Glomerular endothelial cell (primary cell): ENCODE measurements at places on chromosomes 2 and 18.
A peak's percentile ranks its signal among the peaks of the same experiment; 100 is the strongest.

DNA sequence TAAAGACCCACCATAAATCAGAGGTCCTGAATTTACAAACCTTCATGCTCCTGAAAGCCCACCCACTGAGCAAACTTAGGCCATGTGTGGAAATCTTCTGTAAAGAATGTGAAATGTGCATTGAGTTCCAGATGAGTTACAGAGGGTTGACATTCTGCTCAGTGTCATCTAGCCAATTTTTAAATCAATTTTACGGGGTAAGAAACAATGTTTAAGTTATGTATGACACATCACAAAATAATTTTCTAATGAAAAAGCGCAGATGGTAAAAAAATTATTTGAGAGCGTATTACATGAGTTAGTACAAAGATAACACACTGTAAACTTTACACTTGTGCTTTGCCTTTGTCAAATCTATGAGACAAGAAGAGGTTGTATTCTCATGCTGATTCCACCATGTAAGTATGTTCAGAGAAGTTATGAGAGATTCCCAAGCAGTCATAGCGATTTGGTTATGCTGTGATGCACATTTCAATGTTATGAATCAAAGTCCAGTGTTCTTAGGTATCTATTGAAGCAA, 446.3 kb downstream of the ADCYAP1 start:
- no peak for DNase-seq

DNA sequence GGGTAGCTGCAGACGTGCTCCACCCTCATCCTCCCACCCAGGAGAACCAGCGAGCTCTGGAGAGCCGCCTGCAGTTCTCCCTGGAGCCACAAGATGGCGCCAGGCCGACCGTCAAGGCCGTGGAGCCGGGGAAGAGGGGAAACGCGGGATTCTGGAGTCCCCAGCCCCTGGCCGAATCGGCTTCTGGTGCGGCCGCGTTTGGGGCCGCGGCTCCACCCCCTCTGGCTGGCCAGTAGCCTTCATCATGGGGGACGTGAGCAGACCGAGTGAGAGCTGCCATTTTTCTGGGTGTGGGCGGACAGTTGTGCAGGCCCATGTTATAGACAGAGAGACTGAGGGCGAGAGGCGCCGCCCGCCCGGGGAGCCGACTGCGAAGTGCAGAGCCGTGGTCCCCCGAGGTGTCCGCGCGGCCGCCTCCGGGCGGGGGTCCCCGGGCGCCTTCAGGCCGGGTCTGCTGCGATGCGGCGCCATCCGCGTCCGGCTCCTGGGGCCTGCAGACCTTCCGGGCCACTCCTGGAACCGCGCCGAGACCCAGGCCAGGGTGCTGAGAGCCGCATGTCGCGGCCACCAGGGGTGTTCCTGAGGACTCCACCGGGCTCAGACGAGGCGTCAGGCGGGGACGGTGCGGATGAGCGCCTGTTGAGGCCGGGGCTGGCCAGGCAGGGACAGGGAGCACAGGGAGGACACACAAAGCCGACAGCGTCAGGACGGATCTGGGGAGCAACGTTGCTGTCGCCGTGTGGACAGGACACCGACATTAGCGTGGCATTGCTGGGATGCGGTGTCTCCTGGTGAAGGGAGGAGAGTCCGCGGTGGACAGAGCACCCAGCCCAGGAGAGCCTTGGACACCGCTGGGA, 418.2 kb upstream of the HS6ST1 start:
- peak; percentile 23 for DNase-seq

DNA sequence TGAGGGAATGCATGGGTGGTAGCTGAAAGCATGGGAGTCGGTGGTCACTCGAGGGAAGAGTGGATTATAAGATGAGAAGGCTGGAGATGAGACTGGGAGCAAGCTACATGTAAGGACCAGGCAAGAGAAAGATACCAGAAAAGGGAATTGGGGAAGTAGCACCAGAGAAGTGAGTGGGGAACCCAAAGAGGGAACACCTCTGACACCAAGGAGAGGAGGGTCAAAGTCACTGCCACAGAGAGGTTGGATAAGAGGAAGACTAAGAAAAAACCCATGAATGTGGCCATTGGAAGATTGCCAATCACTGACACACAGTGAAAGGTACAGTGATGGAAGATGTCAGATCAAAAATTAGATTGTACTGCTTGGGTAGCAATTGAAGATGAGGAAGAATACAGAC, 473.9 kb downstream of the BCL11A start:
- DNase-seq = no peak

DNA sequence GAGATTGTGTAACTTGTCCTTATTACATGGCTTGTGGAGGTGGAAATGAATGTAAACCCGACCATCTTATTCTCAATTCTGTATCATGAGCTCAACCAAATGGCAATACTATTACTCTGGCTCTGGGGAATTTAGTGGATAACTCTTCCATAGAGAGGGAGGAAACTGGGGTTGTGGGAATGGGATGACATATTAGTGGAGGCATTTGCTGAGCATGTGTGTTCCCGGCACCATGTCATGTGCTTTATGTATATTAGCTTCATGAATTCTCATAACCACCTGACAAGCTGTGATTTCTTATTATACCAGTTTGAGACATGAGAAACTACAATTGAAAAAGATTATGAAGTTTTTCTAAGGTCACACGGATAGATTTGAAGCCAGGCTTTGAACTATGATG, 112.8 kb upstream of the TMEFF2 start:
- DNase-seq = no peak

DNA sequence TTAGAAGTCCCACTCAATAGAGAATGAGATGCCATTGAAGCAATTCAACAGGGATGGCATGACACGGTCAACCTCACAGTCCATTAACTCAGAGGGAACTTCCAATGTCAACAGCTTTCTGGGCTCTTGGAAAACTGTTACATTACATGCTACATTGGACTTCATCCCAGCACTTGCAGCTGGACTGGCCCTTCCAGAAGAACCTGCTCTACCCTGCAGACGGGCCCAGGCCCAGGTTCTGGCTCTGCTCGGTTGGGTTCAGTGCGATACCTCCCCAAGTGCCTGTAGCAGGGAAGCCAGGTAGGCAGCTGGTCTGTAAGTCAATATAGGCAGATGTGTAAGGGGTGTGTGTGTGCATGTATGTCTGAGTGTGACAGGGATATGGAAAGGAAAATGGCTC, 12.9 kb downstream of the LAMA1 start:
- no peak for DNase-seq

DNA sequence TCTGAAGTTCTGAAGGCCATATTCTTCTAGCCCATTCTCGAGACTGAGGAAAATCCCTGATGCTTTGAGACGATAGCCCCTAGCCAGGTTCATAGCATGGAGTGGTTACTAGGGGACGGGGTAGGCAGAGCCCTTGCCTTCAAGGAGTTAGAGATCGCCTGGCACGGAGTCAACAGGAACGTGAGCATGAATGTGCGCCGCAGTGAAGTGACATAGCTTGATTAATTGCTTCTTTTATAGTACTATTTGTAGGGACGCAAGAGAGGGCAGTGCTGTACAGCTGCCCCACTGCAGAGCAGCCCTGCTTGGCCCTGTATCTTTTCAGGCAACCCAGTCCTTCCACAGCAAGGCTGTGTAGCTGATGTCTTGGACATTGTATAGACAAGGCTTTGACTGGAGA, 26.2 kb downstream of the HRH4 start:
- DNase-seq = no peak

GRCh38 chr2:181850936-181851560, 40.5 kb upstream of the ITPRID2 start:
- DNase-seq = no peak

- no peak for DNase-seq
These were observed 128.7 kb downstream of the PLA2R1 start for GRCh38 chr2:159933727-159934049.

DNA sequence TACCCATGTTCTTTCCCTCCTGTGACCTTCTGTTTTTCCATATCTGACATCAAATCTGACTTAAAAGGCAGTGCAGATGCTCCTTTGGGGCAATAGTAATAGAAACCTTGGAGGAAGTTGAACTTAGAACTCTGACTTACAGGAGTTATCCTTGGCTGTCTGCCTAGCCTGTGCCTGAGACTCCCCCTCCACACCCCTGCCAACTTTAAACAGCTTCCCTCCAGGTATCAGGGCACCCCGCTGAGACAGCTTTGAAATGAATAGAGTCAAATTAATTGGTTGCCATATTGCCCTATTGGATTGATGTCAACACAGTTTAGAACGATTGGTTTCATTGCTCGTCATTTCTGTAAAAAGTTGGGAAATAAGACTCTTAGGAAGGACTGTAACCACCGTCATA, 322.0 kb downstream of the PRKCE start:
- no peak for DNase-seq

GRCh38 chr2:20877960-20878359, 55.1 kb upstream of the LDAH start:
- DNase-seq = no peak

DNA sequence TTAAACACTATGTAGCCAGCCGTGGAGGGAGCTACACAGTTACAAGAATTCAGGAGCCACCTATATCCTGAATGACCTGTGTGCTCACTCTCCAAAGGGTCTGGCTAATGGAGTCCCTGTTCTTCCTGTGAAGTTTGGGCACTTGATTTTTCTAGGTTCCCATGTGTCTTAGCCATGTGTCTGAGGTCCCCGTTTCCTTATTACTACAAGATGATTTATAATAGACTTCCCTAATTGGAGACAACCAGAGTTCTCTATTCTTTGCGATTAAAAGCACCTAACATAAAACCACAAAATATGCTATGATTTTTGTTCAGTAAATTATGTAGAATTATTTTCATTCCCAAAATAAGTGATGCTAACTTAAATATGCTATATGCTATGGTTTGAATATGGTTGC, 83.4 kb downstream of the PDK1 start:
- no peak for DNase-seq

DNA sequence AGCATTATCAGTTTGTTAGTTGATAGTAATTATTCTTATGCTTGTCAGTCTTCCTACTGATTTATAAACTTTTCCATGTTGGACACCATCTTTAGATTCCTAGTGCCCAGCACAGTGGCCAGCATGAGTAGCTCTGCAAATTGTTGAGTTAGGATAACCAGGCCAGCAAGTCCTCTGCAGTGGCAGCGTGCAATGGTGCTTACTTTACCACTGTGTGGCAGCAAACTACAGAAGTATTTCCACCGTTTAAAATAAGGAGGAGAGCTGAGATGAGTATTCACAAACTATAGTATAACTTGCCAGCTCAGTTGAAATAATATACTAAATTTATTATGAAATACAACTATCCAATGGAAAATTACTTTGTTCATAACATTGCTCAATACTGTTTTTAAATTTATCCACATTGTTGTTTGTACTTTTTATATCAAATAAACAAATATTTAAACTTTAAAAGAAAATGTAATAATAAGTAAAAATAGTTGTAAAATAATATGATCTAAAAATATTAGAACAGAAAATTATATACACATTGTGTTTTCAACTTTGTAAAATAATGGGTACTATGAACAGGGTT, 9.3 kb upstream of the THADA start:
- DNase-seq = peak; percentile 14

GRCh38 chr2:226466124-226466523, 333.5 kb downstream of the IRS1 start:
- no peak for DNase-seq

- DNase-seq = no peak
These were observed 282.9 kb upstream of the REV1 start for GRCh38 chr2:99772591-99773331.

DNA sequence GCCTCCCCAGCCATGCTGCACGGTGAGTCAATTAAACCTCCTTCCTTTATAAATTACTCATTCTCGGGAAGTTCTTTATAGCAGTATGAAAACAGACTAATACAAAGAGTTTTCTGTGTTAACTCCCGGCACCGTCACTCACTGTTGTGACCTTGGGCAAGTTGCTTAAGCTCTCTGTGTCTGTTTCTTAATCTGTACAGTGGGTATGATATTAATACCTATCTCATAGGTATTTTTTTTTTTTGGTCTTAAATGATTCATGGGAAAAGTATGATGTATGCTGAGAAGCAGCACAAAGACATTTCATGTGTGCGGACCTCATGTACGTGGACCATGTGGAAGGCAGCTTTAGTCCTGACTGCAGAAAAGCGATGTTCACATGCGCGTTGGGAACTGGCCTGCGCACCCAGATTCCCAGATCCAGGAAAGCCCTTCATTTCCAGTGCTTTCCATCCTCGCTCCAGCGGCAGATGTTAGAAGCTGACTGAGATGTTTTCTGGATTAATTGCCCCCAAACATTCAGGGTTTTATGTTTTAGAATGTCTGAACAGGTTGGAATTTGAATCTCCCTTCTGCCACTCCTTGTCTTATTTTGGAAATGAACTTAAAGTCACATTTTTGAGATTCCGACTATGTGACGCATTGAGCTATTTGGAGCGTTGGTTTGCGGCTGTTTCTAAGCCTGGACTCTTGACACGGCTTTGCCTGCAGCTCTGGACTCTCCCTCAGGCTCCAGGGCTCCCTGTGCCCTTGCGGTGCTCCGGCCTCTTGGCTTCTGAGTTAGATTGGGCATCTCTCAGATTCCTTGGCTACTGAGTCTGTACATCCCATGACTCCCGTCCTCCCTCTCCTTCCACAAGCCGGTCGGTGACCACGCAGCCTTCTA, 61.4 kb downstream of the SLC4A3 start:
- DNase-seq = no peak

GRCh38 chr18:74742573-74743243, 145.0 kb downstream of the ZNF407 start:
- no peak for DNase-seq

DNA sequence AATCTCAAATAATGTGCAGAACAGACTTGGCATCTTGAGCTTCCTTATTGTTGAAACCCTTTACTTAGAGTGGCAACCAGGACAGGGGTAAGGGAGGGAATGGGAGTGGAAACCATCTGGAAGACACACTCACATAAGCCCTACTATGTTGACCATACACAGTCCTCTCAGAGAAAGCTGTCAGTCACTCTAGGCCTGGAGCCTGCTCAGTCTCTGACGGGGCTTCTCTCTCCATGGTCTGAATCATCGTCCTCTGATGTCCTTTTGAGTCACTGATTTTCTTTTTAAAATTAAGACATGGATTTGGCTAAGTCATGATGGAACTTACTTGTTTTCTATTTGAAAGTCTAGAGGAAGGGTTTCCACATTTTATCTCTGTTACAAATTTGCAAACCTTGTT, 74.0 kb downstream of the MYO1B start:
- no peak for DNase-seq

DNA sequence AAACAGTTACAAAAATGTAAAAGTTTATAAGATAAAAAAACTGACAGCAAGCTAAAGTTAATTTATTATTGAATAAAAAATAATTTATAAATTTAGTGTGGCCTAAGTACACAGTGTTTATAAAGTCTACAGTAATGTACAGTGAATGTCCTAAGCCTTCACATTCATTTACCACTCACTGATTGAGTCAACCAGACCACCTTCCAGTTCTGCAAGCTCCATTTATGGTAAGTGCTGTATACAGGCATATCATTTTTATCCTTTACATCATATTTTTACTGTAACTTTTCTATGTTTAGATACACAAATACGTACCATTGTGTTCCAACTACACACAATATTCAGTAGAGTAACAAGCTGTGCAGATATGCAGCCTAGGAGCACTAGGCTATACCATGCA, 184.2 kb upstream of the LRATD1 start:
- no peak for DNase-seq
